GM10248 (cell line): ENCODE measurements at places on chromosomes 4 and X.

- no peak for DNase-seq
Observed at GRCh38 chr4:155268821-155269220, 60.4 kb downstream of the NPY2R start.

GRCh38 chrX:105552395-105552794 is 269.9 kb upstream of the NRK start:
- no peak for DNase-seq

GRCh38 chr4:186134257-186134656 is 29.8 kb downstream of the FAM149A start:
- DNase-seq: peak; percentile 77

DNA sequence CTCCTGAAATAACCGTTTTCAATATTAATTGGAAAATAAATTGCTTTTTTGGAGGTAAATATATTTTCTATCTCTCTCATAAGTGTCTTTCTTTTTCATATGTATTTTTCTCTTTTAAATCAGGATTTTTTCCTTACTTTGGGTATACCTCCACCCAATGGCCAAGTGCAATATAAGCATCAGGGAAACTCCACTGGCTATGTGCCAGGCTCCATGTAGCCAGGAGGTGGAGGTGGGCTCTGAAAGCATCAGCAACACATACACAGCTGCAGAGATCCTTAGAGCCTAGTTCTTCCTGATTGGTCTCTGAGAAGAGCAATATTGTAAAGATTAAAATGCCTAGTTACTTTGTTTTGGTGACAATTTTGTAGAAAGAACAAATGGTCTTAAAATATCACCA is 3.4 kb downstream of the GABRA2 start:
- no peak for DNase-seq

DNA sequence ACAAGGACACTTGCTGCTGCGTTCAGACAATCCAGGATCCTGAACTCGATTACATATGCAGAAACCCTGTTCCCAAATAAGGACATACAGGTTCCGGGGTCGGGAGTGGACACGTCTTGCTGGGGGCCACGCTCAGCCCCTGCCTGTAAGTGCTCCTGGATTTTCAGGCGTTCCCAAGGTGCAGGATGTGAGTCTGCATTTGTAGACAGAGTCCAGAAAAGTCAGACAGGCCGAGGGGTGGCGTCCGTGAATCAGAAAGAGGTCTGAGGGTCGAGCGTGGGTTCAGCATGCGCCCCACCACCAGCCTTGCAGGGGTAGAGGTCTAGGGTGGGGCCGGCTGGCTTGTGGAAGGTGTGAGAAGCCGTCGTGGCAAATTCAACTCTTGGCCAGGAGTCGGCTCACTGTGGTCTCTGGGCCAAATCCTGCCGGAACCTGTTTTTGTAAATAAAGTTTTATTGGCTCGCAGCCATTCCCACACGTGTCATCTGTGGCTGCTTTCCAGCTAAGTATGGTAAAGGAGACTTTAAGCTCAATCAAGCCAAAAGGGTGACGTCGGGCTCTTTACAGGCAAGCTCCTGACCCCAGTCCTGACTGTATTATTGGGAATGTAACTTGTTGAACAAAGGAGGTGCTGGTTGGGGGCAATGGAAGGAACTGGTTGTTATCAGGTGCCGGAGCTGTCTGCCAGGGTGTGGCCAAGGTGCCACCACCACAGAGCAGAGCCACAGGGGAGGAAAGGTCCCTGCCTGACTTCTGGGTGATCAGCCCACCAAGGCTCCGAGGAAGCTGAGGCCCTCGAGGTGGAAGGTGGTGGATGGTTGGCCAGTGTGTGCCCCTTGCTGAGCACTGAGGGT is 7.4 kb downstream of the DOK7 start:
- no peak for DNase-seq

- no peak for DNase-seq
Observed at GRCh38 chr4:23851464-23851863, 38.4 kb downstream of the PPARGC1A start.

DNA sequence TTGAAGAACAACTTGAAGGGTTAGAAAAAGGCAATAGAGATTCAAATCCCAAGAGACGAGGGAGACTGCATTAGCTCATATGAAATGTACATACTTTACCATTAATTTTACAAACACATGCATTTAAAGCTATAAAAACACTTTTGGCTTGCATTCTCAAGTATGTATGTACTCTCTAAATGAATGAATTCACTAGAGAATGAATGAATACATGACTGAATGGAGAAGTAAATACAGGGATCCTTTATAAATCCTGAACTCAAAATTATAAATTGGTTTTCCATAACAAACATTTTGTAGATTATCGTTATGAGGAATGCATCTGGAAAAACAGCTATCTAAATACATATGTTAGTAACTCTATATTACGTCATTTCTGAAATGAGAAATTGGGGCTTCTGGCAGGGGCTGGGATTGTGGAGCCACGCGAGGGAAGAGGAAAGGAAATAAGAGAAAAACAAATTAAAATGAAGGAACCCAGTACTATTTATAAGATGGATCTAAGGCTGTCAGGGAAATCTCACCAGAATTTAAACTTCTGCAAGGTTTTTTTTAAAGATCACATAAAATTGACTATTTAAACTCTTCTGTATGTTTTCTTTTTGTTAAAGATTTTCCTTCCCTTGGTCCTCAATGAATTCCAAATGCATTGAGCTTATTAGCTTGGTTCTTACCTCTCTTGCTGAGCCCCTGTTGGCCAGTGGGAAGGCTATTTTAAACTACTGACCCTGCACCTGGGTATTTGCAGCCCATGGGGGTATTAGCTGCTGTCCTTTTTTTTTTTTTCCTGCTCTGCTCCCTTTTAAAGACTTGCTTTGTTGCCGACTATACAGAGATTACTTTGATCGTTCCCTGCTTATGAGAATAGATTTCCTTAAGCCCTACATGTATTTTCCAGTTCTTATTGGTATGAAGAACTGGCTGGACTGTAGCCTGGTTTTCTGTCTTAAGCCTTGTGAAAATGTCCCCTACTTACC is 207.8 kb downstream of the ADGRL3 start:
- DNase-seq: no peak

DNA sequence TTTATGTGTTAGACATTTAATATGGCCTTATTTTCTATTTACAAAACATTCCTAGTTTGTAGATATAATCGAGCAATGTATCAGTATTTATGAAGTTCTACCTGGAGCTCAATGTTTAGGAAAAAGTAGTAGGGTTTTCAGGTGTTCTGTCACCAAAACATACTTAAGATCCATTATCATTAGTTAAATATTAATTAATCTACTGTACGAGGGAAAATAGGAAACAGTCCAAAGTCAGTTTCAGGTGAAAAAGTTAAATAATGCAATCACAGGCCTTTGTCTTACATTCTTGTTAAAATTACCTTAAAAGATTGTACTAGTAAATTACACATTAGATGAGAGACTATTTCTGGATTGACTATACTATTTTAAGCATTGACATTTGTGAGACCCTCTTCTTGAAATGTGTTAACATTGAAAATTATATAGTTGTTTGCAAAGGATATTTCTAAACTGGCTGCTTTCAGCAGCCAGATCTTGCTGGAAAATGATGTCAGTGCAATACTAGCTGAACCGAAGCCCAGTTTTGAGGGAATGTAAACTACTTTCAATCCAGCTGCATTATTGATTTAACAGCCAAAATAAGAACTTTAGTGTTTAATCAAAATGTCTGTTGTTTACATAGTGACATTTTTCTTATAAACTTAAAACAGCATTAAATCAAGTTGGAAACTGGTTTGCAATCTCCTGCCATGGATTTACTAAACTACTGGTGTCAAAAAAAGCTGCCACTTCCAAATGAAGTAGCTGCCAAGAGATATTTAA is 19.3 kb downstream of the GUCY1B1 start:
- DNase-seq: no peak

DNA sequence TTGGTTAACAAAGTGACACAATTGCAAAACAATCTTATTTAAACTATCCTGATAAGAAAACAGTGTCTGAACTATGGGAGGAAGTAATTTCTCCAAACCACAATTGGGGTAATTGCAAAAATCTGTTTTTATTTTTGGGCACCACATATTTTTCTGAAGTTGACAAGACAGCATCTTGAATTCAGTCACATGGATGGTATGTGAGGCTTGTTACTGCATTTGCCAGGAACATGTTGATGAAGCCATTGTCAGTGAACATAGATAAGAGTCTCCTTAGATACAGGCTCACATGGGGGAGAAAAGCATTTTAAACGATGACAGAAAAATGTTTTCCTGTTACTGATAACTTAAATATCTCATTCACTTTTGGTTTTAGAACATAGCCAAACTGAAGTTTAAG is 5.5 kb upstream of the USP53 start:
- DNase-seq: no peak

DNA sequence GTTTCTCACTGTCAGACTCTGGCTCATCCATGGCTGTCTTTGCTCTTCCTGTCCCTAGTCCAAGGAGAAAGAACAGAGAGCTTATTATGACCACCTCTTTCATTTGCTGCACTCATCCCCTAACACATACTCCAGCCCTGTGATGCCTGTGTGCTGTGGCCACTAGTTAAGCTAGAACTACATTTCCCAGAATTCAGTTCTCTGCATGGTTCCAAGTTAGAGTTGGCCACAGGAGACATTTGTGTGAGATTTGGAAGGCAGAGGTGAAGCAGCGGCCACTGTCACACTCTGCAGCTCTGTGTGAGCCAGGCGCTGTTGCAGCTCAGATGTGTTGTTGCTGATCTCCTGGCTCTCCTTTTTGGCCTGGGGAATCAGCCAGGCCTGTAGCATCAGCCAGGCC is 188.2 kb upstream of the ATP6AP2 start:
- DNase-seq: no peak

- DNase-seq: no peak
Observed at GRCh38 chrX:13463608-13464007, 105.8 kb upstream of the EGFL6 start.
